ENCODE measurements at places on chromosomes 3 and 15. TPM values are rescaled to one million over a fixed set of nuclear protein-coding genes. Genes with fewer than 3 reads are reported as not detected.

IGDCC3 gene
- 0.22 TPM for total RNA-seq

DNA sequence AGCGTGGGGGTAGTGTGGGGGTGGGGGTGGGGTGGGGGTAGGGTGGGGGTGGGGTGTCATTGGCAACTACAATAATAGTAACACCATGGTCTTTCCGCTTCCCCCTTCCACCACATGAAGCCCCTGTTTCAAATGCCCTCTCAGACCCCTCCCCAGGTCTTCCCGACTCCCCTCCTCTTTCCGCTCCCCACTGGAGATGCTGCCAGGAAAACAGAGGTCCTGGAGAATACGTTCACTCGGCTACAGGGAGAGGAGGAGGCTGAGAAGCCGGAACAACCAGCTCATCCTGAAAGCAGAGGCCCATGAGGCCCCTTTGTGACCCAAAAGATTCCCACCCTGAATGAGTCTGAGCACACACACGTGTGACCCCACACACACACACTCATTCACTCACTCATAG, 75.4 kb downstream of the CPN2 start:
- no peak for DNase-seq

TNFSF10 gene
- total RNA-seq, result 24.4 TPM

UROC1 gene
- not detected for total RNA-seq

DNA sequence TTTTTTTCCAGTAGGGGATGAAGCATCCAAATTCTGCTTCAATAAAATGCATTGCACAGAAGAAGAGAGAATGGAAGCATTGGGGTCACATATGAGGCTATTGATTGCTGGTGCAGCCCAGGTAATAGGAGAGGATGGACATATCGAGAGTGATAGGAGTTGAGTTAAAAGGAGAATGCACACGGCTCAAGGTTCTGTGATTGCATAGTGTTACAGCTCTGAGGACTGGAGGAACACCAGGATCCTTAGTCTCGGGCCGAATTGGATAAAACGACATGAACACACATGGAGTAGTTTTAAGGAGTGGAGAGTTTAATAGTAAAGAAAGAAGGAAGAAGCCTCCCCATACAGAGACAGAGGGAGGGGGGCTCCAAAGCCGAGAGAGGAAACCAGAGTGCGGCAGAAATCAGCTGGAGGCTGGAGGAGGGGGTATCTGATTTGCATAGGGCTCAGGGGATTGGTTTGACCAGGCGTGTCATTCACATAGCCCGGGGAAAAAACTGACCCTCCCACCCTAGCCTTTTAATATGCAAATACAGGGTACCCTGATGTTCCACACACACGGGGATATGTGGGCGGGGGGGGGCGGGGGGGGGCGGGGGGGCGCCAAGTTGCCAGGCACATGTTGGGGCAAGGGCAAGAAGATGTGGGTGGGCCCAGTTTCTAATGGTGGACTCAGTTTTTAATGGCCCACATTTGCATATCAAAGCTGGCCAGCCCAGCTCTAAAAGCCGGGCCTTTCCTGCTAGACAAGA, 156.9 kb downstream of the AGBL1 start:
- no peak for DNase-seq

DNA sequence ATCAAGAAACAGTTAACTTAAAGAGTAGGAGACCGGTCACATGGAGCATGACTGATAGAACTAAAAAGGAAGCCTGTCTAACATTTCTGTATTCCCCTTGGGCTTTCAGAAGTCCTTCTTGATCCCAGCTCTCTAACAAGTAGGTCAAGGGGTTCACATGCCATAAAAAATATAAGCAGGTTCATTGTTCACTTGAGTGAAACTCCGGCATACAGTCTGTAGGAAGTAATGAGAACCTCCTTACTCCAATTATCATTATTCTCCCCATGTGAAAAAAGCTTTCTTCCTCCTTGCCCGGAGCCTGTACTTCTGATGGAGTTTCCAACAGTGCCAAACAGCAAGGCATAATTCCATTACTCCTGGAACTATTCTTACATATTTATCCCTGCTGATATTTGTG, 242.8 kb upstream of the CNTN4 start:
- DNase-seq, result no peak
